ENCODE measurements at places on chromosomes 2 and 18. TPM values are rescaled to one million over a fixed set of nuclear protein-coding genes. Genes with fewer than 3 reads are reported as not detected.

DNA sequence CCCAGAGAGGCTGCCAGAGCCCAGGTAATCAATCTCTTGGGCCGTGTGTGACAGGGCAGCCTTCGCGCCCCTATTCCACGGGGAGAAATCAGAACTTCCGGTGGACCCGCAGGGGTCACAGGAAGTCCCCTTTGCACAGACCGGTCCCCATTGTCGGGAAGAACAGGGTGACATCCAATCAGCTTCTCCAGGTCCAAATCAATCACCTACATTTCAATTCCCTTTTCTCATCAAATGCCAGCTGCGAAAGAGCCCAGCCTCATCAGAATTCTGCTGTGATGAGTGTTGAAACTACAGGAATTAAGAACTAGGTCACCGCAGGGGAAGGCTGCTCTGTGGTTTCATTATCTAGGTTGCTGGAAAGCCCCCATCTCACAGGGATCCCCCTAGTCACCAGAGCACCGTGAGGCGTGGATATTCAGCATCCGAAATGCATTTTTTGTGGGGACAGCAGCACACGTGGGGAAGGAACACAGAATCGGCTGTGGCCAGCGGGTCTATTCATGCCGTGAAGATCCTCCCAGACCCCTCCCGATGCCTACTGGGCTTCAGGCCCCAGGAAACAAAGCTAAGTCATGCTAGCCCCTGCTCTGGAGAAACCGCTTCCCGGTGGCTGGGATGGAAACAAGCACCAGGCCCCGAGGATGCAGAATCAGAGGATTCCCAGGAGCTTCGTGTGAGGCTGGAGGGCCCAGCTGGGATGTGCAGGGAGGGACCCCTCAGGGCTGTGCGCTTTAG, 193.7 kb upstream of the ID2 start:
- ATAC-seq, result no peak

GRCh38 chr2:176189681-176190641, 1.5 kb downstream of the HOXD1 start:
- no peak for ATAC-seq

- ATAC-seq, result peak; percentile 42
Observed at GRCh38 chr2:224946895-224947294, 95.4 kb downstream of the DOCK10 start.

DNA sequence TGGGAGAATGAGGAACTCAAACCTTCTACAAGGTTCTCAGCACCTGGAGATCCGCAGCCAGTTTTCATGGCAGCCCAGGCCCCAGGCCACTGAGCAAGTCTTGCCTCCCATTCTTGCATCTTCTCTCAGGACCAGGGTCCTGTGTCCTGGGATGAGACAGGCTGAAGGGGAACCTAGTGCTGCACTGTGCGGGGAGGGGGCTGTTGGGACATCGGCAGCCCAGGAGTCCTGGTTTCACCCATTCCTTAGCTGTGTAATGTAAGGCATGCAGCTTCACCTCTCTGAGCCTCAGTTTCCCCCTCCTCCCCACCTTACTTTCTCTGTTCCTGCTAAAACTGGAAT, 43.9 kb downstream of the TNS1 start:
- ATAC-seq, result no peak

DNA sequence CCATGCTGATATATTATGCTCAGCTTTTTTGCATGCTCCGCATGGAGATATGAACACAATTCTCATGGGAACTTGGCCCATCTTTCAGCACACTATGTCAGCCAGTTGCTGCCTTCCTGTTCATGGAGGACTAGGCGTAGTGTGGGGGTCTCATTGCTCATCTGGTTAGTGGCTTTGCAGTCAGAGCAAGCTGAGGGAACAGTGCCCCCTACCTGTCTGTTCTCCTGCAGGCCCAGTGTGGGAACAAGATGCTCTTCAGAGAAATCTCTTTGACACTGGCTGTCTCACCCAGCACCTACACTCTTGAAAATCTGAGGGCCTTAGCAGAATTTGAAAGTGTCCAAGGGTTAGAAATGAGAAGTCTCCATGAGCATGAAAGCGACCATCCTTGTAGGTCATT, 47.1 kb downstream of the SPTBN1 start:
- no peak for ATAC-seq

DNA sequence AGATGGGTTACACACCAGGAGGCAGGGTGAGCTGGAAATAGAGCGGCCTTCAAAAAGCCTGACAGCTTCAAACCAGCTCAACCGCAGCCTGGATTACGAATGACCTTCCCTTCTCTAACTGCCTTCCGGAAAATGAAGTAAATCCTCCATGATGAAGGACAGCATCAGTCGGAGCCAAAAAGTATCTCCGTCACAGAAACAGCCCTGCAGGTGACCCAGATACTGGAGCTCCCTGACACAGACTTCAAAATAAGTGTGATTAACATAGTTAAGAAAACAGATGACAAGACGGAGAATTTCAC, 10.3 kb upstream of the CIB4 start:
- ATAC-seq, result no peak

The ZNF2 gene
- total RNA-seq, result 1.6 TPM

DNA sequence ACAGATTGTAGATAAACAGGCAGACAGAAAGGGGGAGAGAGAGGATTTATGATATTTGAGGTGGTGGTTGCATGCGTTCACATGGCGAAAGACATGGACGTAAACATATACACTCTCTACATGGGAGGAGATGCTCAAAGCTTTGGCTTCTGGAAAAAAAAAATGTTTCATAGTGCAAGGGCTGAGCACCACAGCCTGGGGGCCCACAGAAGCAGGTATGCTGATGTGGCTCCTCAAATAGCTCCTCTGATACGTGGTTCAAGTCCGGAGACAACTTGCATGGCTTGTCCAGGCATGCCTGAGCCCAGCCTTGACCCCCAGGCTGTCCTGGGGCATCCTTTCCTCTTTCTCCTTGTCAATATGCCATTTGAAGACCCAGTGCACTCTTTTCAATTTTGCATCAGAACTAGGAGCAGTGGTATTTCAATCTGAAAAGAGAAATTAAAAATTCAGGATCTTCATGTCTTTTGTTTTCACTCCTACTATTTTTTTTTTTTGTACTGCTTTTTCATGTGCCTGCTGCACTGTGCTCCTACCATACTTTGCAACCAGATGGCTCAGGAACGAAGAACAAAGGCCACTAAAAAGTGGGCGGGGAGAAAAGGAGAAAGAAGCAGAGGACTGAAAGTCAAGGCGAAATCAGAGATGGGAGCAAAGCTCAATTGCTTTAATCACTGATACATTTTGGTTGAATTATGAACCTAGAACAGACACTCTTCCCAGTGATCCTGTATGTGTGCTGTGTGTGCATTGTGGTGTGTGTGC, 495.7 kb upstream of the TCF4 start:
- no peak for ATAC-seq

DNA sequence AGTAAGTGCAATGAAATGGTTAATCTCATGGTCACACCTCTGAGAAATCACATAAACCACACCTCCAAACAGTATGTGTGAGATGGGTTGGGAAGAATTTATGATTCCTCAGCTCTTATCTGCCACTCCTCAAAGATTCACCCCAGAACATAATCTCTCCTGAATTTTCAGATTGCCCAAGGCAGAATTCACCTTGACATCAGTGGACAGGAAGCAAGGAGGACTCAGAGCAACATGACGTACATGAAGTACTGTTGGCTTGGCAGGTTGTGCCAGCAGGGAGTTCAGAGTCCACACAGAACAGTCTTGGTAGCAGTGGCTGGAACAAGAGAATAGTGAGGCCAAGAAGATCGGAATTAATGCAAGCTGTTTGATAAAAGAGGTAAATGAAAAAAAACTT, 31.7 kb upstream of the CYBRD1 start:
- no peak for ATAC-seq

DNA sequence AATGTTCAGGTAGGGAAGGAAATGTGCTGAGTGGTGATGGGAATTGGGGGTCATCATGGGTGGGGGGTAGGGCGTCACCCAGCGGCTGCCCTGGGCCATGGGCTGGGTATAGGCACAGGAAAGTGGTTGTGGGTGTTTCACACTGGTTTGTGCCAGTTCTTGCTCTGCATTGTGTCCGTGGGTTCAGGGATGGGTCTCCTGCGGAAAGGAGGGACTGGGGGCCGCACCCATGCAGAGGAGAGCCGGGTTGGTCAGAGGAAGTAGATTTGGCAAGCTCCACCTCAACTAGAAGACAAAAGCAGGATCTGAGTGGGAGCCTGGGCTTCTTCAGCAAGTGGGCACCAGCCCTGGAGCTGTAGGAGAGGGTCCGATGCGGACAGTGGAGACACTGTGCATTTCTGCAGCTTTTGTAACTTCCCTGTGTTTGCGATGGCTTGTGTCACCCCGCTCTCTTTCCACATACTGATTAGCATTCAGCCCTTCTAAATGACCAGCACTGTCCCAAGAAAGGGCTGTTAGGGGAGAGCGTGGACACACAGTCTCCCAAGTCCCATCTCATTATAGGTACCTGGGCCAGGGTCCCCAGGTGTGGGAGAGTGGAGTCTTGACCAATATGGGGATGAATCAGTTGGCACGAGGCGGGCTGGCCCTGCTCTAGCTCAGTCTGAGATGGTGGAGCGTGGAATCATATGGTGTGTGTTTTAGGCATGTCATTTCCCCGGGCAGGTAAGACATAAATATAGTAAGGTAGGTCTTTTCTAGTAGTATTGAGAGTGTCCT, 67.2 kb downstream of the LRRFIP1 start:
- peak; percentile 20 for ATAC-seq

The SERPINB4 gene
- total RNA-seq, result 418 TPM

The NLRC4 gene
- total RNA-seq, result 0.08 TPM

The ATOH8 gene
- 1.2 TPM for total RNA-seq

The MOB4 gene
- total RNA-seq, result 17.5 TPM

The CERKL gene
- total RNA-seq, result not detected

DNA sequence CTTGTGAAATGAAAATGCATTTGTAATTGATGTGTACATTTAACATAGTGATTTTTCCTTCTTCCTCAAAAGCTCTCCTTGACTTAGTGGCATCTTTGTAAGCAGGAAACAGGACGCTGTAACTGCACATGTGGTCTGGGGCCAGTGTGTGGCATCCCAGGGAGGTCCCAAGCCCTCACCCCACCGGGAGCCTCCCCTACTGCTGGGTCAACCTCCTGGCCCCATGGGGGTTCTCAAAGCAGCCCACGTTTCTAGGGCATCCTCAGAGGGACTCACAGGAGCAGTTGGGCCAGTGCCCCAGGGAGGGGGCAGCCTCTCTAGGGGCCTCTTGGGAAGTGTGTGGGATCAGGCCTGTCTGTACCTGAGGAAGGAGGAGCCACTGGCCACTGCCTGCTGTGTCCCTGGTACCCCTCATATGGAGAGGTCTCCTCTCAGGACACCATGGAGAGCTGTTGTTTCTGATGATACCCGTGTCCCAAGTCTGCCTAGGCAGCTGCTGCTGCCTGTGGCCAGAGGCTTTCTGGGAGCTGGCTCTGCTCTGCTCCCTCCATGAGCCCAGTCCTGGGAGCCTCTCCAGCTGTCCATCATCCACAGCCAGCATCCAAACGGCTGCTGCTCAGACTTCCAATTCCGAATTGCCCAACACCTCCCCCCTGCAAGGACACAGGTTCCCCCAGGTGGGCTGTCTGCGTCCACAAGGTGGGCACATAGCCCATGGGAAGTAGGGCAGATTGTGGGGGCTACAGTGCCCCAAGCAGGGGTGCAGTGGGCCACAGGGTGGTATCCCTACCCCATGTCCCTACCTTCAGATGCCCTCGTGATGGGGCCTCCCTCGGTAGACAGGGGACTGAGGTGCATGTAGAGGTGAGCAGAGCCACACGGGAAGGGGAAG, 13.4 kb downstream of the ARHGEF4 start:
- ATAC-seq, result no peak

DNA sequence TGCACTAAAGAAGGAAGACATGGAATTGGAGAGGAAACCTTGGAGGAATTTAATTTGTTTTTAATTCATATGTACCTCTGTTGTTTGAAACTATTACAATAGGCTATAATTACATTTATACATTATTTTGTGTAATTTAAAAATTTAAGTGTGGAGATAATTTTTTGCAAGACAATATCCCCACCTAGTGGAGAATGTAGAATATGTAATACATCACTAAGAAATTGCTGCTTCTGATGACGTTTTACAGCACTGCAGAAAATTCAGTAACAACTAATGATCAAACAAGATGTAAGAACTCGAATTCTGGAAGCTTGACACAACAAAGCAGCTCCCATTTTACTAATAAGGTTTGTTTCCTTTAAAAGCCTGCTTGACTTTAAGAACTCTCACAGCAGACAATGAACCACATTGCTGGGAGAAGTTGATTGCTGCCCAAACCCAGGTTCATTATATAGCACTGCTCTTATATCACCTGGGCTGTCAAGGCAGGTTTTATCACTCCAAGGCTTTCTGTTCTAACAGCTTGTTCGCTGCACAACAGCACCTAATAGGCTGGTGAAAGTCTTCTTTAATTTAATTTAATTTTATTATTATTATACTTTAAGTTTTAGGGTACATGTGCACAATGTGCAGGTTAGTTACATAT, 53.4 kb downstream of the THADA start:
- ATAC-seq, result peak; percentile 55

The ZNF532 gene
- 28.3 TPM for total RNA-seq

DNA sequence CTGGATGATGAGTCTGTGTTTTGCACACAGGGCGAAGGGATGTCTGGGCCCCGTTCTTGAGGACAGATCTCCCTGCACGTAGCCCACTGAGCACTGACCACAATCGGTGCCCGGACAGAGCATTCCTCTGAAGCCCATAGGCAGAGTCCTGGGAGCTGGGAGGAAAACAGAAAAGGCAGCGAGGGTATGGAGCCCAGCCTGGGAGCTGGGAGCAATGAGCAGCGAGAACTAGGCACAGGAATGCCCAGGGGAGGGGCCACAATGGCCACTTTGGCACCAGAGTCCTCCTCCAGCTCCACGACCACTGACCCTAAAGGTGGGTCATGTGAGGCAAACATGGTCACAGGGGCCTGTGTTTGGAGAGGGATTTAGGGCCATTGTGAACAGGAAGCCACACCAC, 333.9 kb downstream of the EIPR1 start:
- no peak for ATAC-seq

The RAX gene
- not detected for total RNA-seq

GRCh38 chr2:230893338-230893737, 28.6 kb downstream of the ITM2C start:
- ATAC-seq, result no peak

DNA sequence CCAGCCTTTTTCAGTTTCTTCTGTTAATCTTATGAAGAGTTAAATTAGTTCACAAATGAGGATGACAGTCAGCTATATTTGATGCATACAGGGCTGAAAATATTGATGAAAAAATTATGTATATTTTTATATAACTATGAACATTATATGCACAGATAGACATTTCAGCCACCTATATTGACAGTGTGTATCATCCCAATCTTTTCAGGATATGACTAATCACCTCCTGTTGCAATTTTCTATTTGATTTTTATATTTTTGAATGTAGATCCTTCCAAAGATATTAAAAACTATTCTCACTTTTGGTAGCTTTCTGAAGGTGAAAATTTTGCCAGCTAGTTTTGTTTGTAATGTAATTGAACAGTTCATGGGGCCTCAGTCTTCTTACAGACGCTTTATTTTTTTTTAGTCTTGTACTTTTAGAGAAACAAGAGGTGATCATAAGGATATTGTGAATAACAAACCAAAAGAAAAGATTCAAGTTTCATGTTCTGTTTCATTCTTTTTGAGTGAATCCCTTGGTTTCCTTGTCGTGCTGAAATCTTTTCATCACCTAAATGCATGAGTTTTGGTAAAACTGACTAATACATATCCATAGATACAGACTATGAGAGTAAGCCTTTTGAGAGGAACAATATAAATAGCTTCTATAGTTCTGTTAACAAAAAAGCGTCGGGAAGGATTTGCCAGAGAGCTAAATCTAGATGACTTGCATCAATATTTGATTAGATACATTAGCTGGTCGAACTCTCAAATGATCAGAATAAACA, 123.1 kb downstream of the ARHGAP15 start:
- ATAC-seq, result no peak

GRCh38 chr18:79426376-79427300, 30.9 kb downstream of the NFATC1 start:
- no peak for ATAC-seq

The ANKRD30BL gene
- total RNA-seq, result not detected

GRCh38 chr2:158677542-158677941, 117.6 kb upstream of the DAPL1 start:
- ATAC-seq, result no peak
